Adipocyte (in vitro differentiated cells): ENCODE measurements at places on chromosomes 5 and 9.

- no peak for DNase-seq
Observed at GRCh38 chr5:180960209-180960608, 28.4 kb upstream of the BTNL3 start.

GRCh38 chr9:95793924-95794828 lies 81.3 kb upstream of the ERCC6L2 start:
- peak; percentile 89 for DNase-seq

GRCh38 chr9:69044240-69045219 lies 9.0 kb downstream of the FXN start:
- DNase-seq: peak; percentile 9

GRCh38 chr9:99181206-99181605 lies 40.5 kb downstream of the ALG2 start:
- DNase-seq: no peak

DNA sequence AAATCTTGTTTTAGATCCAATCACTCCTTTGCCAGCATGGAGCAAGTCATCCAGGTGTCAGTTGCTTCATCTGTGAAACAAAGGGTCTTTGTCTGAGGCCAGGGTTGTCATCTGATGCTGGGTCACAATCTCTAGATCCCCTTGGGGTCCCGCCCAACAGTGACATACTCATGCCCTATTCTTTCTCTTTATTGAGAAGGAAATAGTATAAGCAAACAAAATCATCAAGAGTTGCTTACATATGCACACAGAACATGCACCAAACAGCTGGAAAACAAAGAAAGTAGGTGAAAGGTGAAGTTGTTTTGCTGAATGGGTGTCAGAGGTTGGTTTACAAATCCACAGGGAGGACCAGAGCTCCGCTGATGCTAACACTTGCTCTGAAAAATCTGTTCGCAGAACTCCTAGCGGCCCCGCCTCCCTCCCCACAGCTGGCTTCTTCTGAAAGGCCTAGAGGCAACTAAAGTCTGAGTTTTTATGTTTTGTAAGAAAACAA lies 106.1 kb upstream of the SLC44A1 start:
- peak; percentile 57 for DNase-seq

GRCh38 chr9:36007316-36007708 lies 29.4 kb upstream of the RECK start:
- DNase-seq: no peak

DNA sequence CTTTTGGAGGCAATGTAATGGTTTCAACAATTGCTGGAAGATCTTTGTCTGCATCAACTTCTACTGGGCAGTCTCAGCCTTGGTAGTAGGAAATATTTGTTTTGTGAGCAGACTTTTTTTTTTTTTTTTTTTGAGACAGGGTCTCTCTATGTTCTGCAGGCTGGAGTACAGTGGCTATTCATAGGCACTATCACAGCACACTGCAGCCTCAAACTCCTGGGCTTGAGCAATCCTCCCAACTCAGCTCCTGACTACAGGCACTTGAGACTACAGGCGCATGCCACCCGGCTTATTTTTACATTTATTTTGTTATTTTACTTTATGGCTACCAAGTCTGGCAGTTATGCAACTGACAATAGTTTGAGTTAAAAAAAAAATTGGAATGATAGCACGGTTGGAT lies 187.3 kb downstream of the SNX18 start:
- no peak for DNase-seq

- DNase-seq: no peak
Observed at GRCh38 chr5:38039826-38040225, 200.0 kb upstream of the GDNF start.

DNA sequence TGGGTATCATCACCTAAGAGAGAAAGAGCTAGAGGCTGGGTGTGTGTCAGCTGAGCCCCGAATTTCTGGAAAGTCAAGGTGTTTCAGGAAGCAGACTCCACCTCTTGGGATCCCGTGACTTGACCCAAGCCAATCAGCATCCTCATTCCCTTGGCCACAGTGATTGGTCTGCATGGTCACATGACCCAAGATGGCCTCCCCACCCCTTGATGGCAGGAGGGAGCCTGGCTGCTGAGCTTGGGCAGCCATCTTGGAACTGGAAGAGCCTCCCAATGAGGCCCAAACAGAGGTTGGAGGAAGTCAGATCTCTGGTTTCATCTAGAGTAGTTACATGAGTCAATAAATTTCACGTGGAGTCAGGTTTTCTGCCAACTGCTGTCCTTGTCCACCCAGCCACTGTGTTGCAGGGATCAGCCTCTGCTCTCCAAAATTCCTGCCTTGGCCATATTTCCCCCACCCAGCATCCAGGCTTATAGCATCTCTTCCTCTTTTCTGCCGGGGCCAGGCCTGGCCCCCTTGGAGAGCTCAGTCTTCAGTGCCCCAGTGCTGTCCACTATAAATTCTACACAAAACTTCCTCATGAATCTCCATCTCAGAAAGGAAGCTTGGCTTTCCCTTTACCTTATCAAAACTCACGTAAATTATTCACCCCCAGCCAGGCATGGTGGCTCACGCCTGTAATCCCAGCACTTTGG lies 17.2 kb upstream of the SUSD3 start:
- DNase-seq: no peak

DNA sequence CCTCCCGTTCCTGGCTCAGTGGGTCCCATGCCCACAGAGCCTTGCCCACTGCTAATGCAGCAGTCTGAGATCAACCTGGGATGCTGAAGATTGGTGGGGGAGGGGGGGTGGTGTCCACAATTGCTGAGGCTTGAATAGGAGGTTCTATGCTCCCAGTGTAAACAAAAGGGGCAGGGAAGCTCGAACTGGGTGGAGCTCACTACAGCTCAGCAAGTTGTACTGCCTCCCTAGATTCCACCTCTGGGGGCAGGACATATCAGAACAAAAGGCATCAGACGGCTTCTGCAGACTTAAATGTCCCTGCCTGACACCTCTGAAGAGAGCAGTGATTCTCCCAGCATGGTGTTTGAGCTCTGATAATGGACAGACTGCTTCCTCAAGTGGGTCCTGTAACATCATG lies 885.6 kb upstream of the COX7C start:
- no peak for DNase-seq

GRCh38 chr5:32612134-32612888 lies 27.0 kb downstream of the SUB1 start:
- DNase-seq: no peak

DNA sequence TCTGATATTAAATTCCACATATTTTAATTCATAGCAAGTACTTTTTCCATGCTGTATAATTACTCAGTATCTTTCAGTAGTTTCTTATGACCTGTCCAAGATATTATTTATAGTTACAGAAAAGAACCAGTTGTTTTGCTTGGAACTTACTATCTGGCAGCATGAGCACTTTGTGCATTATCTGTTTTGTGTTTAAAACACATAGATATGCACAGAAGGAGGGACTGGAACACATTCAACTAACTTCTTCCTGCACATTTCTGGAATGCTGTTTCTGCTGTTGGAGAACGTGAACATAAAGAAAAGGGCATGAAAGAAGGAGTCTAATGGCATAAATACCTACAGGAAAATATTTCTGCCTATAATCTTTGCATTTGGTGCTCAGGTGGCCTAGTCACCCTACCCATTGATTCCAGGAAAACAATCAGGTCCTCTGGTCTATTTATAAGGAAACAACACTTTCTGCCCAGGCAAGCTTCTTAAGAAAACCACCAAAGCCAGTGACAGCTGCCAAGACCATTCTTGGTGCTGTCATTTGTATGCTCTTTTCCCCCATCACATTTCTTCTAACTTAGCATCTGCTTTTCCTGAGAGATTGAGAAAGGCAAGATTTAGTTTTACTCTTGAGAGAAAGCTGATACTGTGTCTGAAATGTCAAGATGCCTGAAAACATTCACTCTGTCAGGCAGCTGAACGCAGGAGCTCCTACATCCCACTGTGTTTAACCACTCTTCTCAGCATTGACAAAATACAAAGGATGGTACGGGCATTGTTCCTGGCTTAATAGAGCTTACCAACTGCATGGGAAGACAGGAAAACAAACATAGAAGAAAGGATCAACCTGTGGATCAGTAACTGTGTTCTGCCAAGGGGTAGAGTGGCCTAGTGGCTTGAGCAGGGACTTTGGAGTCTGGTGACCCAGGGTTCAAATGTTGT lies 40.3 kb downstream of the RAB3C start:
- no peak for DNase-seq

DNA sequence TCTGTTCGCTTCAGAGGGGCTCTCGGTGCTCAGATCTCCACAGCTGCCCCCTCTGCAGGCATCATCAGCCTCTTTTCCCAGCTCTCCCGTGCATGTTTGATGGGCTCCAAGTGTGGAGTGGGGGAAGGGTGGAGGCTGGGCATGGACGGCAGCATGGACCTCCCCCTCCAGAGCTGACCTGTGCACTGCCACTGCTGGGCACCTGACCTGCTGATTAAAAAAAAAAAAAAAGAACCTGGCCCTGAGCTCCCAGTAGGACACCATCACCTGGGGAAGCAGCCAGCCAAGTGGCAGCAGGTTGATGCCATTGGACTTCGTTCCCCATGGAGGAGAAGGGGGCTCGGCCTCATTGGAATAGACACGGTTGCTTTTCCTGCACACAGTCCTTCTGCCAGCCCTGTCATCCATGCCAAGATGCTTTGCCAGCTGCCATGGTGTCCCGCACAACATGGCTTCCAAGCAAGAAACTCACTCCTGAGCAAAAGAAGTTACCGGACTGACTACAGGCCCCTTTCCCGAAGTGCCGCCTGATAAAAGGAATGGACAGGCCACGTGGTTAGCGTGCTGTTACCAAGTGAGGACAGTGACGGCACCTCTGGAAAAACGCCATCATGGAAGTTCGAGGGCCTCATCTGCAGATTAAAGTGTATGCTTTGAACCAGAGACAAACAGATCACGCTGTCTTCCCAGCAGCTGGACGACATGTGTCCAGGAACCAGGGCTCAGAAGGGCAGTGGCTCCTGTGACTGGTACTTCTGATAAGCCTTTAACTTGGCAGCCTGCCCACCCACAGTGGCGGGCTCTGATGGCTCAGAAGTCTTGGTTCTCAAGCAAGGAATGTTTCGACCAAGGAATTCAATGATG lies 14.7 kb upstream of the BRD3OS start:
- DNase-seq: no peak

DNA sequence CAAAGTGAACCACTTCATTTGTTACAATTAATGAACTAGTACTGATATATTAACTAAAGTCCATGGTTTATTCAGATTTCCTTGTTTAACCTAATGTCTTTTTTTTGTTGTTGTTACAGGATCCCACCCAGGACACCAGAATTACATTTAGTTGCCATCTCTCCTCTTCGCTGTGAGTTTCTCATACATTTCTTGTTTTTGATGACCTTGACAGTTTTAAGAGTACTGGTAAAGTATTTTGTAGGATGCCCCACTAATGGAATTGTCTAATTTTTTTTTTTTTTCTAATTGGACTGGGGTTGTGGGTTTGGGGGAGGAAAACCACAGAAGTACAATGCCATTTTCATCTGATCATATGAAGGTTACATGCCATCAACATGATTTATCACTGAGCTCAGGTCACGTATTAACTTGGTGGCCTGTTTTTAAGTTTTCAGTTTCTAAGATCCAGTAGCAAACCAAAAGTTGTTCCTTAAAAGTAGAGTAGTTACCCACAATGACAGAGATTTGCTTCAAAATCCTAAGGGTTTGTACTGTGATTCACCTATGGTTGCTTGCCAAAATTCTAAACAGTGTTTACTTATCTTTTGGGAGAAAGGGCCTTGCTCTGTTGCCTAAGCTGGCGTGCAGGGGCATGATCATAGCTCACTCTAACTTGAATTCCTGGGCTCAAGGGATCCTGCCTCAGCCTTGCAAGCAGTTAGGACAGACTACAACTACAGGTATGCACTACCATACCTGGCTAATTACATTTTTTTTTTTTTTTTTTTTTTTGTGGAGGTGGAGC lies 4.5 kb upstream of the OTULIN start:
- DNase-seq: peak; percentile 67

DNA sequence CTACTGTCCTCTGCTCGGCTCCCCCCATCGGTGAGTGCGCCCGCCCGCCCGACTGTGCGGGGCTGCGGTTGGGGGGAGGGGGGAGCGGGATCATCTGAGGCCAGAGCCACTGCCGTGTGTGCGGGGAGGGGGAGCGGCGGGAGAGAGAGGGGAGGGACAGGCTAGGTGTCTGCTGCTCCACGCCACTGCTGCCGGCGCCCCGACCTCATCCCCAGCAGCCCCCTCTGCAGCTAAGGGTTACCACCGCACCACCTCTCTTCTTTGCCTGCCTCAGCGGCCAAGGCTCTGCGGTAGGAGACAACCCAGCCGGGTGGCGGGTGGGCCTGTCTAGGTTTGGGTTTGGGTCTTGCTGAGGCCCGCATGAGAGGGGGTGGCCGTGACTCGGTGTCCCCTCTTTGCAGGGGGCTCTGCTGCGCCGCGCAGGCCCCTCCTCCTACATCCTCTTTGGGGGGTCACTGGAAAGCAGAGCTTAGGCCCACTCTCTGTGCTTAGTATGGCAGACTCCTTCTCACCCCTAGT lies 670 bp upstream of the PURA start:
- DNase-seq: peak; percentile 32

DNA sequence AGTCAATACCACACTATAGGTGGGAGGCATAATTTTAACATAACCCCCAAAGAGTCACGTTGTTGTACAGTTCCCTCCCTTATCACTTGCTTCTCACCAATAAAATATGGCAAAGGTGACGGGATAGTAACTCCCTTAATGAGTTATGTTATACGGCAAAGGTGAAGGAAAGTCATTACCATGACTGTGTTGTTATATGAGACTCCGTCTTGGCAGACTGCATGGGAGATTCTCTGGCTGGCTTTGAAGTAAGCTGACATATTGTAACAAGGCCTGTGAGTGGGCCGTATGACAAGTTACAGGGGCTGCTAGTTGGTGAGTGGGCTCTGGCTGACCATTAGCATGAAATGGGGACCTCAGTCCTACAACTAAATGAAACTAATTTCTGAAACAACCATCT lies 366.4 kb upstream of the FTMT start:
- no peak for DNase-seq

DNA sequence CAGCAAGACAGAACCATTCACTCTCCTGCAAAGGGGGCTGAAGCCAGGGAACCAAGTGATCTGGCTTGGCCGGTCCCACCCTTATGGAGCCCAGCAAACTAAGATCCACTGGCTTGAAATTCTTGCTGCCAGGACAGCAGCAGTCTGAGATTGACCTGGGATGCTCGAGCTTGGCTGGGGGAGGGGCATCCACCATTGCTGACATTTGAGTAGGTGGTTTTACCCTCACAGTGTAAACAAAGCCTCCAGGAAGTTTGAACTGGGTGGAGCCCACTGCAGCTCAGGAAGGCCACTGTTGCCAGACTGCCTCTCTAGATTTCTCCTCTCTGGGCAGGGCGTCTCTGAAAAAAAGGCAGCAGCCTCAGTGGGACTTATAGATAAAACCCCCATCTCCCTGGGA lies 60.5 kb downstream of the TNFSF8 start:
- no peak for DNase-seq

- DNase-seq: no peak
Observed at GRCh38 chr5:7529880-7530279, 133.9 kb downstream of the ADCY2 start.

DNA sequence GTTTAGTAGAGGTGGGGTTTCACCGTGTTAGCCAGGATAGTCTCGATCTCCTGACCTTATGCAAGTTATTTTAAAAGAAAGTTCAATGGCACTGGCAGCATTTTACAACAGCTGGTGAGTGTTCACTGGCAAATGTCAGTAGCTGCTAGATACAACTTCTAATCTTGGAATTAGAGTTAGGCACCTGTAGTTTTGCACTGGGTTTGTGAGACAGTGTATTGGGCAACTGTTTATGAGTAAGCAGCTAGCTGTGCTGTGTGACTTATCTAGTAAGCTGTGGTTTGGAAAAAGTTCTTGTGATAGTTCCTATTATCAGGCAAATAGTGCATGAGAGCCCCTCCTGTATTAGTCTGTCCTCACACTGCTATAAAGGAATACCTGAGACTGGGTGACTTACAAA lies 61.5 kb downstream of the UBE2QL1 start:
- DNase-seq: no peak
